ENCODE measurements at places on chromosomes 4 and X. TPM values are rescaled to one million over a fixed set of nuclear protein-coding genes. Genes with fewer than 3 reads are reported as not detected.

DNA sequence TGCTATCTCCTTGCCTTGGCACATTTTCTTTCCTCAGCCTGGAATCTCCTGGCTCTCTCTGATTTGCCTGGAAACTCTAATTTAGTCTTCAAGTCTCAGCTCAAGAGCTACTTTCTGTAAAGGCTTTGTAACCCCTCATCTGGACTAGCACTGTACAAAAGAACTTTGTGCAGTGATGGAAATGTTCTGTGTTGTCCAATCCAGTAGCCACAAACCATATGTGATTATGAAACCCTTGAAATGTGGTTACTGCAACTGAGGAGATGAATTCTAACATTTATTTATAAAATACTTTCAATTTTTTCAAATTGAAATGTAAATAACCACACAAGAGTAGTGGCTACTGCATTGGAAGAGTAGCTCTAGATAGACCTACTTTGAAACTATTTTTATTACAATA, 66.6 kb upstream of the HS3ST1 start:
- DNase-seq = no peak

GRCh38 chr4:181581983-181582382, 661.2 kb upstream of the TENM3 start:
- DNase-seq = no peak

- peak; percentile 65 for DNase-seq
These were observed 40.4 kb downstream of the ENPEP start for GRCh38 chr4:110516106-110516922.

DNA sequence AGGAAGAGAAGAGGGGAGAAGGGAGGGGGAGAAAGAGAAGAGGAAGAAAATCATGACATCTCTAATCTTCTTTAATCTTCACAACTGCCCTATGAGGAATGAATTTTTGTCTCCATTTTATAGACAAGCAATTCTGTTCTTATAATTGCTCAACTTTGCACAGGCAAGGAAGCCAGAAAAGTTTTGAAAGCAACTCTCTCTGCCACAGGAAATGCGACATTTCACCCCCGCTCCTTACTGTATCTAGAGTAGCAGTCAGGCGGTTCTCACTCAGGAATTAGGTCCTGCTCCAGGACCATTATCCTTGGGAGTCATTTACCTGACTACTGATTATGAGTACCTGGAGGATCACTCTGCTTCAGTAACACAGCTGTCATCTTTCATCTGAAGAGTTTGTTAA, 69.2 kb upstream of the FAM9A start:
- no peak for DNase-seq

DNA sequence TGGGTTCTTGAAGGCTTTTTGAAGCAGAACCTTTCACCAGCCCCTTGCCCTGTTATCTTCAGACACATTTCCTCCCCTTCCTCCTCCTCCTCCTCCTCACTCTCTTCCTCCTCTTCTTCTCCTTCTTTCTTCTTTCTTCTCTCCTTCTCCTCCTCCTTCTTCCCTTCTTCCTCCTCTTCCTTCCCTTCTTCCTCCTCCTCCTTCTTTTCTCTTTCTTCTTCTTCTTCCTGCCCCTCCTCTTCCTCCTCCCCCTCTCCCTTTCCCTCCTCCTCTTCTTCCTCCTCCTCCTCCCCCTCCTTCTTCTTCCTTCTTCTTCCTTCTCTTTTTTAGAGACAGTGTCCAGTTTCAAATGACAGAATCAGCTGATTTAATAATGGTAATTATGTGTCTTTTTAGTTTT, 226.0 kb downstream of the DKK2 start:
- DNase-seq = no peak

DNA sequence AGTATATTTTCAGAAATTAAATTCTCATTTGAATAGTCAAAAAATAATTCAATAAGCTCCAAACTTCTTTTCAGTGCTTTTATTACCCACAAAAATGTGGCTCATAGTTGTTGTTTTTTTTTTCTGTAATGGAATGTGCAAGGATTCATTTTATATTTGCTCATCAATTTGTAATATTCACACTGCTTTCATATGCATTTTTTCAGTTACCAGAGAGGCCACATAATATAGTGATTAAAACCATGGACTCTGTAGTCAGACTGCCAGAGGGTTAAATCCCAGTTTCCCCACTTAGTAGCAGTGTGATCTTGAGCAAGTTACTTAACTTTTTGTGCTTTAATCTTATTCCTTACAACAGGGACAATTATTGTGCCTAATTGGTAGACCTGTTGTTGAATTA, 64.5 kb downstream of the FAM9B start:
- no peak for DNase-seq

DNA sequence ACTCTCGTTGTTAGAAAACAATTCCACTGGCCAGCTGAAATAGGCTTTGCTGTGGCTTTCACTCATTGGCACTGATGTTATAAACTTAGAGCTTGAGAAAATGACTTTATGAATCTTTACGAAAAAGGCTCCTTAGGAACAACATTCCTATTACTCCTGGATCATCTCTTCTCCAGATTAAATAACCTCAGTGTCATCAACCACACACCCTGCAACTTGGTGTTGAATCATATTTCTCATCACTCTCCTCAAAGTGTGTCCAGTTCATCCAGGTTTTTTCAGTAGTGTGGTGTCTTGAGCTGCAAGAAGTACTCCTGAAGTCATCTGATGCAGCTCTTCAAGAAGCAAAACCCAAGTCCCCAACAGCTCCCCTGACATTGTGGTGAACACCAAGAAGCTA, 28.1 kb upstream of the ANOS1 start:
- no peak for DNase-seq

DNA sequence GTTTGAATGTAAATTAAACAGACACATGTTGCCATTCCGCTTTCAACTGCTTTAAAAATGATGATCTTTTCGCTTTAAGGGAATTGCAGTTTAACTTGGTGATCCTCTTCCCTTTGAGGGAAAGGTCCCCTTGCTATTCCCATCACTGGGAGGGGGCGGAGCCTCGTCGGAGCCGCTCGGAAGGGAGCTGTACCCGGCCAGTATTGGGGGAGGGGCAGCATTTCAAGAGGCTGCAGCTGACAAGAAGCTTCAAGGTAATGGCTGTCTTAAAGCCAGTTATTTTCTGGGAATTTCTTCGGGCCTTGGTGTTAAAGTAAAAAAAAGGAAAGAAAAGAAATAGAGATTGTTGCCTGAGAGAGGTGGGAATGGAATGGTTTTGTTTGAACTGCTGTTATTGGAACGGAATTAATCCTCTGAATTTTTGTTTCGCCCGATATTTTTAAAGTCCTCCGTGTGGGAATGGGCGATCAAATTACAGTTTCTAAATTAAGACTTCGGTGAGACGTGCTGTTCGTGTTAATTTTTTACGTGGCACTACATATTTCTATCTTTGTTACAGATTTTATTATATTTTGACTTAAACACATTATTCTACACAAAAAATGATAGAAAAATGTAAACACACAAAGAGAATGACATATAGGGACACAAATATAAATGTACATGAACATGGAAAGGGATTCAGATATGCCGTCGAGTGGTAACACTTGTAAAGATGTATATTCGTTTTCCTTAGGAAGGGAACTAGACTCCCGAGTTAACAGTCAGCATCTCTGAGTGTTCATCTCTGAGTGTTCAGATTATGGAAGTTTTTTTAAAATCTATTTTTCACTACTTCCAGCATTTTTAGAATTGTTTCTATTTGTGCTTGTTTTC, 9.2 kb downstream of the PWWP3B start:
- DNase-seq = no peak

DNA sequence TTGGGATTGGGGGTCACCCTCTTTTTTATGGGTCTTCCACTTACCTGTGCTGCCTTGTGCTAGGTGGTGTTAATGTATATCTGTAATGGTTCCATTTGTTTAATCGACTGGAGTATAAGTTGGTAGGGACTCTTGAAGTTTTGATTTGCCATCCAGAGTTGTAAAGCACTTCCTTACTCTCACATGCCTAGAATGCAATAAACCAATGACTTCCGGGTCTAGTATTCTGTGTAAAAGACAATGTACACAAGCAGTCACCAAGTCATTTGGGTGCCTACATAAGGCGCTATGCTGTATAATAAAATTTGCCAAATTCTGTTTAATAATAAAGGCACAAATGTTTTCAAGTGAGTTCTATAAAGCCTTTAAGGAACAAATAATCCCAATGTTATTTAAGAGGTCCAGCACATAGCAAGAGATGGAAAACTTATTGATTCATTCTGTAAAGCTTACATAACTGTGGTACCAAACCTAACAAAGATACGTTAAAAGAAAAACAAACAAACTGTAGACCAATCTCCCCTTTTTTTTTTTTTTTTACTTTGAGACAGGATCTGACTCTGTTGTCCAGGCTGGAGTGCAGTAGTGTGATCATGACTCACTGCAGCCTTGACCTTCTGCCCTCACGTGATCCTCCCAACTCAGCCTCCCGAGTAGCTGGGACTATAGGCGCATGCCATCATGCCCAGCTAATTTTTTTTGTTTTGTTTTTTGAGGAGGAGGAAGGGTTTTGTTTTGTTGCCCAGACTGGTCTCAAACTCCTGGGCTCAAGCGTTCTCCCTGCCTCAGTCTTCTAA, 41.5 kb upstream of the HPRT1 start:
- DNase-seq = no peak

DNA sequence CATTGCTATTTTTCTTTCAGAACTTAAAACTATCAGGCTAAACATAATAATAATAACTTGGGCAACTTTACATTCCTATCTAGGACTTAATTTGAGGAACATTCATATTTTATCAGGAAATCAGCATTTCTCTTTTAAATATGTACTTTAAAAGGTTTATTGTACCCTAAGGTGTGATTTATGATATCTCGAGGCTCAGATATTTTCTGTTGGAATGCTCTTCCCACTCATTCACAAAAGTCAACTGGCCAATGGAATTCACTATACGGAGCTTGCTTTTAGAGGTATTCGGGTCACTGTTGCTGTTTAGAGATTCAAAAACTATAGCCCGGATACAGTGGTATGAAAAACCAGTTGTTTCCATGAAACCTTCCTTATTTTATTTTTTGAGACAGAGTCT, 328.3 kb downstream of the GBA3 start:
- DNase-seq = no peak

- DNase-seq = no peak
These were observed 196.7 kb downstream of the MID1 start for GRCh38 chrX:10423716-10424115.

DNA sequence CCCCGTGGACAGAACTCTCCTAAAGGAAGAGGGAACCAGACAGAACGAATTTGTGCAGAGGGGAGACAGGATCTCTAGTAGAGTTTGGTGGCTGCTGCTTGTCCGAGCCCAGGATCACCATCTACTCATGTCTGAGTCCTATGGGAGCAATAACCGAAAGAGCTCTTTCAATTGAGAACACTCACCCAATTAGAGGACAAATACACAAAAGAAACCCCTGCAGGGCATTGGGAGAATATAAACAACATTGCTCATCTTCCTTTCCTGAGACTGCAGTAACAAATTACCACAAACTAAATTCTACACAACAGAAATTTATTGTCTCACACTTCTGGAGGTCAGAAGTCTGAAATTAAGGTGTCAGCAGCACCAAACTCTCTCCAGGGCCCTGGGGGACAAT, 65.6 kb downstream of the SPINK2 start:
- no peak for DNase-seq

DNA sequence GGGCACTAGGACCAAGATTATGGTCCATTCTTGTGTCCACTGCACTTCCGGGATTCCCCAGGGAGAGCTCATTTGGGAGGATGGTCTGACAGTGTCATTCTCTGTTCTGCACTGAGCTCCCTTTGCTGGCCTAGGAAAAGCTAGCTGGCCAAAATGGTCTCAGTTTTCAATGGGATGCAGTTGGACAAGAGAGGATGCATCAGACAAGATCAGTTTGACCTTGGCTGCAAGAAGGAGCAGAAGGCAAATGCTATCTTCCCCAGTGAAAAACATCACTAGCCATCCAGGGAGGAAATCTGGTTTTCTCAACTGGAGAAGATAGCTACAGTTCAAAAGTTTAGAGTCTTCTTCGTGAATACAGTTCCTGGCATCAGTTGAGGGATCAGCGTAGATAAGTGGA, 221.1 kb downstream of the PTTG2 start:
- DNase-seq = no peak

- no peak for DNase-seq
These were observed 8.6 kb upstream of the TKTL2 start for GRCh38 chr4:163482190-163482589.

GRCh38 chr4:151553874-151554273, 144.9 kb downstream of the FHIP1A start:
- DNase-seq = no peak

SPANXN4 gene
- total RNA-seq = not detected

PLK4 gene
- 0.38 TPM for total RNA-seq

ABCG2 gene
- total RNA-seq = 16.2 TPM

Measured in omental fat pad (tissue), 4 donors.